ENCODE measurements at places on chromosomes 5 and 9.

- DNase-seq = no peak
These were observed 378.4 kb downstream of the SPATA31D1 start for GRCh38 chr9:82367016-82367415.

DNA sequence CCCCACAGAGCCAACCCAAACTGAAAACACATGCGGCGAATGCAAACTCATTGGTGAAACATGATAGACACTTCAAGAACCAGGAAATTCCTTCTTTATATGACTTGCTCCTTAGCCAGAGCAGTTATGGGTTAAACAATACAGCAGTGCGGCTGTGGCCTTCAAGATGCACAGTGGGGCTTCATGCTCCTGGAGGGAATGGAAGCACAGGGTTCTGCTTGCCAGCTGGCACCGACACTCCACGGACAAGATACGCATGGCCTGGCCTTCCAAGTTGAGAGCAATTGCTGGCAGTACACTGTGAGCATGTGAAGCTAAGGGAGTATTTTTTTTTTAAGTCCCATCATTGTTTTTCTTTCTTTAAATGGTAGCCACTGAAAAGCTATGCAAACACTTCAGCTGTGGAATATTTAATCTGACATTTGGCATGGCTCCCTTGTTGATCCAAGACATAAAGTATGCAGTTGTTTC is 451.6 kb upstream of the CD180 start:
- no peak for DNase-seq

DNA sequence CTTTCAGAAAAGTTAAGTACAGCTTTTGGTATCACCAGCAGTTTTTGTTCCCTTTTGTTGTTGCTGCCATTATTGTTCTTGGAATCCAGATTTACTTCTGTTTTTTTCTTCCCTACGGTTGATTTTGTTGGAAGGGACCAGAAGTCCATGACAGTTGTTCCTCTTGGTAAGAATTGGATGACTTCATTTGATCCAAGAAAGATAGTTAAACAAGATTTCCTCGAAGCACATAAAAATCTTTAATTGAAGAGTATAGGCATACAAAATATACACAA is 65.4 kb downstream of the CDC42SE2 start:
- no peak for DNase-seq

GRCh38 chr5:68502531-68502930 is 287.0 kb downstream of the PIK3R1 start:
- no peak for DNase-seq

DNA sequence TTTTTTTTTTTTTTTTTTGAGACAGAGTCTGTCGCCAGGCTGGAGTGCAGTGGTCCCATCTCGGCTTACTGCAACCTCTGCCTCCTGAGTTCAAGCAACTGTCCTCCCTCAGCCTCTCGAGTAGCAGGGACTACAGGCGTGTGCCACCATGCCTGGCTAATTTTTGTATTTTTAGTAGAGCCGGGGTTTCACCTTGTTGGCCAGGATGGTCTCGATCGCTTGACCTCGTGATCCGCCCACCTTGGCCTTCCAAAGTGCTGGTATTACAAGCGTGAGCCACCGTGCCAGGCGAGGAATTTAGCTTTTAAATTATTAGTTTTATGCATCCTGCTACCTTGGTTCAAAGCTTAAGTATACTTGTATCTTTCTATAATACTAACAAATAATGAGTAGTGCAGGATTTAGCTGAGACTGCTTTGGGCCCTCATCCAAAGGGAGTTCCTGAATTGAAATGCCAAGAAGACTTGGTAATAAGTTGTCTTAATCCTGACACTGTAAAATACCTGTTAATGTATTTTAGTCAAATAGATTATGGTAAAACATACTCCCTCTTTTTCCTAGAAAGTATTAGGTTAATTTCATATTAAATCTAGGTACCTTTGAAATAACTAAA is 5.0 kb downstream of the CDC42SE2 start:
- no peak for DNase-seq

- no peak for DNase-seq
These were observed 11.2 kb upstream of the RIC1 start for GRCh38 chr9:5617749-5618148.
